Cortex of kidney (tissue), 1 donor: ENCODE measurements at places on chromosomes 16 and 17.

GRCh38 chr16:89555780-89556179 is 4.7 kb upstream of the RPL13 start:
- DNase-seq: no peak

- no peak for DNase-seq
Measured at GRCh38 chr16:84989749-84990620, 21.4 kb downstream of the ZDHHC7 start.

DNA sequence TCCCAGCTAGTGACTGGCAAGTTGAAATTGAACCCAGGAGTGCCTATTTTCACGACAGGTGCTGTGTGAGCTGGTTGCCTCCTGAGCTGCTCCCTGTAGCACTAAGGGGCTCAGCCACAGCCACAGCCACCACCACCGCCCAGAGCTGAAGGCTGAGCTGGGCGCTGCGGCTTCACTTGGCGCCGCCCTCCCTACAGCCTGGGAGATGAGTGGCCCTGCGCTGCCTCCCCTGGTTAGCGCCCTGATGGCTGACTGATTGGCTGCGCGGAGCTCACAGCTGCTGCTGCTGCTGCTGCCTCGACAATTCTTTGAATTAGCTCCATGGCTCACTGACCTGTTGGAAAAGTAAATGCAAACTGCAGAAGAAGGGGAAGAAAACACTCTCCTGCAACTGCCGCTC is 91.8 kb upstream of the TMEM132E start:
- no peak for DNase-seq

DNA sequence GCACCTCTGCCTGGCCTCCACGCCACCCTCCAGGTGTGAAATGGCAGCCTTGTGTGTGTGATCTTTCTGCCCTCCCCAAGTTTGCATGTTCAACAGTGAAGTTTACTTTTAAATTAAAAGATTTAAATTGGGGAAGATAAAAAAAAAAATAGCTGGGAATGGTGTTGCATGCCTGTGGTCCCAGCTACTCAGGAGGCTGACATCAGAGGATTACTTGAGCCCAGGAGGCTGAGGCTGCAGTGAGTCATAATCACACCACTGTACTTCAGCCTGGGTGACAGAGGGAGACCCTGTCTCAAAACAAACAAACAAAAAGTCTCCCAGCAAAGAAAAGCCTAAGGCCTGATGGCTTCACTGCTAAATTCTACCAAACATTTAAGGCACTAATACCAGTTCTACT is 35.4 kb upstream of the RNF43 start:
- DNase-seq: no peak

GRCh38 chr16:85379041-85380001 is 233.8 kb upstream of the GSE1 start:
- DNase-seq: no peak

DNA sequence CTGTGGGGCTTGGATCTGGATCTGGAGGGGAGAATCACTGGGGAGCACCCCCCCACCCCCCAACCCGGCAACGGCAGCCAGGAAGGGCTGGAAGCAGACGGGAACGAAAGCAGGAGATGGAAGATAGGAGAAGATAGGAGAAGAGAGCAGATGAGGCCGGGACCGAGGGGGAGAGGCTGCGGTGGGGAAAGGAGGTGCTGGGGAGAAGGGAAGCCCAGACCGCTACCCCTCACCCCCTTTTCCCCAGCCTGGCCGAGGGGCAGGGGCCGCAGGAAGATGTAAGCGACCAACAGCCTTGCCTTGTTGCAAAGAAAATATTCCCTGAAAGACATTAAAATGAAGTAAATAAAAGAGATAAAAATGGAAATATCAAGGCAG is 26.8 kb upstream of the CBFA2T3 start:
- no peak for DNase-seq

GRCh38 chr17:62870030-62870541 is 62.0 kb upstream of the MARCHF10 start:
- DNase-seq: no peak

- DNase-seq: no peak
Measured at GRCh38 chr17:40497695-40498094, 3.7 kb downstream of the TNS4 start.

- no peak for DNase-seq
Measured at GRCh38 chr17:30379903-30380381, 1.2 kb downstream of the CPD start.

DNA sequence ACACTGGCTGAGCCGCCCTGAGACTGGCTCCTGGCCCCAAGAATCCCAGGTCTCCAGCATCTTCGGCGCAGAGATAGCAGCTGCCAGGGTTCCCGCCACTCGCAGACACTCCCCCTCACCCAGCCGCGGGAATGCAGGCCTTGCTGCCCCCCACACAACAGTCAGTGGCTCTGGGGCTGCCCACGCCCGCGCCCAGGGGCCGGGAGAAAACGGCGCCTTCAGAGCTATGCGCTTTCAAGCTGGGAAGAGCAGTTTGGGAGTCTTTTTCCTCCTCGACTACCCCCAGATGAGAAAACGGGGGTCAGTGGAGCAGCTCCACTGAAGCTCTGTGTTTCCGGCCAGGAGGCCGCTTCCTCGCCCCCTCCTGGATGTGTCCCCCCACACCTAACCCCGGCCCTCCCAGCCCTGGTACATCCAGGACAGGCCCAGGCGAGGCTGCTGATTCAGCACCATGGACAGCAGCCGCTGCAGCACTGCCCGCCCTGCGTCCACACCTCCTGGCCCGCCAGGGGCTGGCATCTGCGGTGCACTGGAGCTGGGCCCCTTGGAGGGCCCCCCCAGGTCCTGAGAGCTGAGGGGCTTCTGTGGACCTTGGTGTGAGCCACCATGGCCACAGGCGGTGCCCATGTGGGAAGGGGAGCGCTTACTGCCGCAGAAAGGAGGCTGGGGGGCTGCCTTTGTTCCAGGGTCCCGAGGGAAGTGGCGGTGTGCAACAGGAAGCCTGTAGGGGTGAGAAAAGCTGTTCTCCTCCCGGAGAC is 35.7 kb downstream of the CACNA1H start:
- no peak for DNase-seq

DNA sequence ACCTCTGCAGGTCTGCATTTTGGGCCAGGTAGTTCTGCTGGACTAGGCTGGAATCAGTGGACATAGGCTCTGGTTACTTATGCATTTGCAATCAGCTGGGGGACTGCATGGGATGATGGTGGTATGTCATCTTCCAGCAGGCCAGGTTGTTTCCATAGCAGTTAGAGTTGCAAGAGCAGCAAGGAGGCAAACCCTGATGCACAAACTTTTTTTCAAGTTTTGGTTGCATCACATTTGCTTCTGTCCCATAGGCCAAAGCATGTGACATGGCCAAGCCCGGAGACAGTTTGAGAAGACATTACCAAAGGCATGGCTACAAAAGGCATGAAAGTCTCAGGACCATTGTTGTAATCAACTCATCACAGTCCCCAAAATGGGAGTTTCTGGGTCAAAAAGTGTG is 58.2 kb downstream of the PRKCB start:
- DNase-seq: no peak

DNA sequence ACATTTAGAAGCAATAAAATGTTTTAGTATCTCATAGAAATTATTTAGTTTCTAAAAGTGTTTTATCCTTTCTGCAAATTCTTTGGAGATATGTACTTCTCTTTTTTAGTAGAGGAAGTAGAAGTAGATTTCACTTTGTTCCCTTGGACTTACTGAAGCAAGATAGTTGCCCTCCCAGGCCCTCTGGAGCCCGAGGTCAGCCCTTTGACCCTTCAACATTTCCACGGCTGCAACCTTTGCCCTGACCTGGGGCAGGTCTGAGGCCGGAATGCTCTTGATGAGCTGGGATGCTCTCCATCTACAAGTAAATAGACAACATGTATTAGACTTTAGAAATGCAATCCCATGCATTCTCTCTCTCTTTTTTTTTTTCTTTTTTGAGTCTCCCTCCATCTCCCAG is 167.5 kb downstream of the CDK5R1 start:
- DNase-seq: no peak

- no peak for DNase-seq
Measured at GRCh38 chr17:39071573-39071972, 79.9 kb downstream of the PLXDC1 start.

- no peak for DNase-seq
Measured at GRCh38 chr17:35936063-35936462, 5.5 kb upstream of the RDM1 start.

DNA sequence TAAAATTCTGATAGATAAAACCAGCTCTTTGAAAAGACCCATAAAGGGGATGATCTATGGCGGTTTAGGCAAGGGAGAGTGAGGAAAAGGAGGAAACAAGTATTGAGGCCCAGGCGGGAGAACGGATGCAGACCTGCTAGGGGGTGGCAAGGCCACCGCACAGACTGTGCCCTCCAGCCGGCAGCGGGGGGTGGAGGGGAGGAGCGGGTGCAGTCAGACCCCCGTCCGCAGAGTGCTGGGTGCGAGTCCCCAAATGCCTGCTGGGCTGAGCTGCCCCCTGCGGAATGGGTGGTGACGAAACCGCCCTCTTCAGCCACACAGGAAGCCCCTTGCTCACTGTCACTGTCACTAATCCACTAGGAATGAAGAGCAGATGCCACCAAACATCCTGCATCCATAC is 46.0 kb downstream of the LMF1 start:
- DNase-seq: no peak

DNA sequence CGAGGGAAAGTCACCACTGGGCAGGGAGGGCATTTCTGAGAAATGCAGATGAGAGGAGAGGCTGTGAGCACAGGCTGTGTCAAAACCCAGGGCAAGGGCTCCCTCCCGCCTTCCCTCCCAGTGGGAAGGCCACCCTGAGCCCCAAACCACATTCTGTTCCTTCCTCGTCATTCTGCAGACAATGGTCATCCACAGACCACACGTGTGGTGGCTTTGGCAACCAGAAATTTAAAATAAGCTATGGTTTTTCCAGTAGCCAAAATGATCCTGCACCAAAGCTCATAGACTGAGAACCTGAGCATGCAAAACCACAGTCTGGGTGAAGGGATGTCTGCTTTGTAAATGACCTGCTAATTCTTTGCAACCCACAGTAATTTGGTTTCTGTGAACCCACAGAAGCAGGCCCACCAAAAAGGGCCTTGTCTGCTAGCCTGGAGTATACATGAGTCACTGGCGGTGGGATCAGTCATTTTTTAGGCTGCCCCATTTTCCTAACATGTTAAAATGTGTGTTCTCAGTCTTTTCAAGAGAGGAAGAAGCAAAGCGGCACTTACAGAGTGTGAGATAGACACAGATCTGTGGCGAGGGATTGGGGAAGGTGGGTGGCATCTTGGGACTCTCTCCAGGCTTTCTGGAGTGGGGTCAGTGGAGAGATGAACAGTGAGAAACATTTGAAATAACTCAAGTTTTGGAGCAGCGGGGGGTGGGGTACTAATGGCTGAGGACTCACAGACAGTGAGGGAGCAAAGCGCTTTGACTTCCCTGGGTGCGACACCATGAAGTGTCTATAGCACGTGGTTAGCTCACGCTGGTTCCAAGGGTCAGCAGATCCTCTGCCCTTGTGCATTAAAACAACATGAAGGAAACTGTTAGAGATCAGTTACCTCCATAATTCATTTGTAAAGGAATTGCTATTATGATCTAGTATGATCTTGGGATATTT is 20.5 kb downstream of the GRB7 start:
- DNase-seq: no peak
